ENCODE measurements at places on chromosomes 1 and 21.

DNA sequence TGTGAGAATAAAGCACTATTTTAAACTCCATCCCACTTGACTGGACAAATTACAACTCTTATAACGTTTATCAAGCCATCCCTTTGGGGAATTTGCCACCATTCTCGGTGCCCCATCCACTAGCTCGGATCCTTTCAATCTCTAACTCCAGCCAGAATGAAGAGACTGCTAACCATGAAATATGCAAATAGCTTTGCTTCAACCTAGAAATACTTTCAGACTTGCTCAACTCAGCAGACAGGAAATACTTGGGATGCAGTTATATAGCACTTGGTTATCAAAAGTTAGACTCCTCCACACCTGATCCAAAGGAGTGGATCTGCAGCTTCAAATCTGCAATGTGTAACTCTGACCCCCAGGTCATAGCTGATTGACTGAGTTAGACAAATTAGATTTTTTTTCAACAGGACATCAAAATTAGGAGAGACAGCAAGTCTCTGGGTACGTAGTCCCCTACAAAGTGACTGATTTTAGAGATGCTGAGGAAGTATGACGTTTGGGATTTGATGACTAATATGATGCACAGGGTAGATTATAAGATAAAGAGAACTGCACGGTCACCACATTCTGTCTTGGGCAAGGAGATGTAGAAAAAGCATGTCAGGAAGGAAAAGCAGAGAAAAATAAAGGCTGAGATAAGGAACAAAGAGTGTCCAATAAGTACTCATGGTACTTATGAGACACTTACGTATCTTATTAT is 496.0 kb downstream of the AGBL4 start:
- DNase-seq: no peak

- no peak for DNase-seq
These were observed 1.7 kb downstream of the PTPRU start for GRCh38 chr1:29237852-29238619.

DNA sequence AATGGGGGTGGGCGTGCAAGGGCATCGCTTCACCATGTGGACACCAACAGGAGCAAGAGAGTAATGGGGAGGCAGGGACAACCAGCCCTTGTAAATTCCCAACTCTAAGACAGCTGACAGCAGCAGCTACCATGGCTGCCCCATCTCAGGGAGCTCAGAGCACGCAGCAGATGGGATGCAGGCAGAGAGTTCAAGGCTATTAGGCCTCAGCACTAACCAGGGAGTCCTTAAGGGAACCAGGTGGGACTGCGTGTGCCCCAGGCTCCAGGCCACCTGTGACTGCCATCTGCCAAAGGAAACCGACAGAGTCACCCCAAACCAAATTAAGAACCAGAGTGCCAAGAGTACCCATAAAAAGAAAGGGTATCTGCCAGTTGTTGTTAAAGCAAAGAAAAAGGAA is 33.7 kb upstream of the PRDM2 start:
- DNase-seq: no peak

DNA sequence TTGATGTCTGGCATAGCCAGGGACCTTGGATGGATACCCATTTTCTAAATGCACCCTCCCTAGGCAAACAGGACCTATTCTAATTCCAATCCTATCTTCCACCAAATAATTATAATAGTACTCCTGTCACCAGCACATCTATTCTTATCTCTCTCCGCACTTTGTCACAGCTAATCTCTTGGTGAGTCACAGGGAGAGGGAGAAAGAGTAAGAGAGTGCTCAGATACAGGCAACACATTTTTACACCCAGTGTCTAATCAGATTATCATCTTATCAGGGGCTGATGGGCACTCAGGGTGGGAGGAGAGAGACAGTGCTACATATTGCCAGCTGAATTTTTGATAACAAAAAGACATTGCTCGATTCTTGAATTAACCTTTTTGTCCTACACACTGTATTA is 275.0 kb upstream of the BEND5 start:
- DNase-seq: no peak

- peak; percentile 39 for DNase-seq
These were observed 586 bp upstream of the AGPAT3 start for GRCh38 chr21:43864313-43864961.

DNA sequence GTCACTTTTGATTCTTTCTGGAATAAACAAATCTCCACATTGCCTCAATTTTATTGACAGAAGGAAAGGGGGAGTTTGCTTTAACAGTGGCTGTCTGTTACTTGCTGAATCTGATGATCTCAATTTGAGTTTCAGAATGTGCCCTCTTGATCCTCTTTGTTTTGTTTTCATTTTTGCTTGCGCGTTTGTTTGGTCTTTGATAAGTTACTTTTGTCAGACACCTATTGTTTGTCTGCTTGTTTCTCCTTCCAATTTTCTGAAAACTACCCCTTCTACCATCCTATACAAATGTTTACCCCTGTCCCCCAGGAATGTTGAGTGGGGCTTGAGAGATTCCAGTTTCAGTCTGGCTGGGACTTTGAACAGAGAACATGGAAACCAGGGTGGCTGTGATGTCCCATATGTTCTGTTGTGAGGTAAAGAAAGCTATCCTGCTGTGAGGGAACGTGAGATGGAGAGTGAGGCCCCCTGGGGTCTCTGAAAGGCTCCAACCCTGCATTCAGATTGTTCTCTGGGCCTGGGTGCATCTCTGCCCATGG is 11.8 kb upstream of the XCL2 start:
- no peak for DNase-seq

DNA sequence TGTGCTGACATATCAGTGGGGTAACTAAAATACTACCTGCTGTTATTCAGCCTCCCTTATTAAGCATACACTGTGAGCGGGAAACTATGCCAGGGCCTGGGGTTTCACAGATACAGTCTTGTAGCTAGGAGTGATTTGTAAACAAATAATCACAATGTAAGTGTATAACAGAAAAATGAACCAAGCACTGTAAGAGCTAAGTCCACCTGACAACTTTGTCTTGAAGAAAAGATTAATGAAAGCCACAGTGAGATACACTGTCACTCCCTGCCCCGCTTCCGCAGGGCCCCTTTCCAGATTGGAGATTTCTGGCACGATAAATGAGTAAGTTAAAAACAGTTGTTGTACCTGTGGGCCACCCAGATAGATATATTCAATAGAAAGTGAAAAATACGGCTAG is 4.8 kb downstream of the RCAN3 start:
- no peak for DNase-seq

DNA sequence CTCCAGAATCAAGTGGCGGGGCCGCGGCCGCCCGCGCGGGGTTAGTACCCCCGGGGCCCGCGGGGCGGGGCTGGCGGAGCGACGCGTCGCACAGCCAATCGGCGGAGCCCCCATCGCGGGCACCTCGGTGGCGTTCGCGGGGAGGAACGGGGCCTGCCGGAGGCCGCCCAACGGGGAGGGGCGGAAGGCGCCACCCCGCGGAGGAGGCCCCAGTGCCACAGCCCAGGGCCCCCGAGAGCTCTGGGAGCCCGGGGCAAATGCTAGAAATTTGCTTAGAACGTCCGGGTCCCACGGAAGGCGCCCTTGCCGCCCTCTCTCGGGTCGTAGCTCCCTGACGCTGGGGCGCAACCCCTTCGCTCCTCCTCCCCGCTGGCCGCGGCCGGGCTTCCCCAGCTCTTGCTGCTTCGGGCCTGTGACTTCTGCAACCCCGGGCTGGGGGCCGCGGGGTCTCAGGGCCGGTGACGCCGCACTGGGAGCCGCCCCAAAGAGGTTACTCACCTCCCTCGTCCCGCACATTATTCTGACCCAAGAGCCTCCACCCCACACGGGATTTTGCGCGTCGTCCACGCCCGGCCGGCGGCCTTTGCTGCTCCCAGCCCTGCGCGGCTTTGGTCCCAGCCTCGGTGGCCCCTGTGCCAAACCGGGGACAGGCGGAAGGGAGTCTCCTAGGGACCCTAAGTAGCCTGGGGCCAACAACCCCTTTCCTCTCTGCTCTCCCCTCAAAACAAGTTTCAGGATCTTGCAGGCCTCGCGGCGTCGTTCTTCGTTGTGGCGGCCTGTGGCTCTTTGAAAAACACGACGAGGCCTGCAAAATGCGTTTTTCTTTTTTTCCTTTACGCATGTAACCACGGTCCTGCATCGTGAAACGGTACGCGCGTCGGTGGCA is at the start of gene RUNX3:
RUNX3 (minus strand) TSS at position 17 of the 886 bp plus-strand sequence. CDS start 408 bp downstream, outside the sequence.
- peak; percentile 91 for DNase-seq

- DNase-seq: peak; percentile 64
These were observed 15.2 kb downstream of the POGZ start for GRCh38 chr1:151443846-151444782.

GRCh38 chr1:107263291-107263915 is 122.6 kb downstream of the NTNG1 start:
- DNase-seq: no peak

DNA sequence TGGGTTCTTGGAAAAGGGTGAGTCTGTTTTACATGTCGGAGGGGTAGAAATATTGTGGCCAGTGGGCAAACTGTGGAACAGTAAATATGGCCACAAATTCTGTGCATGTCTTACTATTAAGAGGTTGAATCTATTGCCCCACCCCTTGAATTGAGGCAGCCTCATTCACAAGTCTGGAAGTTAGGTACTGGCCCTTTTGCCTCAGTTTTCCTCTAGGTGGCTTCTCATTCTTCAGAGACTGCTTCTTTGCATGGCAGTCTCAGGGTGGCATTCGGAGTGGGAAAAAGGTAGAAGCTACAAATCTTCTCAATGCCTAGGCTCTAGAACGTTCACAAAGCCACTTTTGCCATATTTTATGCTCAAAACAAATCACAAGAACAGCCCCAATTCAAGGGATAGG is 57.2 kb downstream of the SLC9C2 start:
- DNase-seq: no peak

DNA sequence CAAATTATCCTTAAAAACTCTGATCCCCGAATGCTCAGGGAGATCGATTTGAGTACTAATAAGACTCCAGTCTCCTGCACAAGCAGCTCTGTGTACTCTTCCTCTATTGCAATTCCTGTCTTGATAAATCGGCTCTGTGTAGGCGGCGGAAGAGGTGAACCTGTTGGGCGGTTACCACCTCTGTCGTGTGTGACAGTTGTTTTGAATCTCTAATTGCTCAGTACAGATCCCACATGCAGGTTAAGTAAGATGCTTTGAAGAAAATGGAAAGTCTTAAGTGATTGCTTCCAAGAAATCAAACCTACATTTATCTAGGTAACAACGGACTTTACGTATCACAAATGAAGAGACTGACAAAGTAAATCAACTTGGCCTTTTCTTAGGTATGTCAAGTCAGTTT is 35.5 kb downstream of the COA6 start:
- peak; percentile 51 for DNase-seq

DNA sequence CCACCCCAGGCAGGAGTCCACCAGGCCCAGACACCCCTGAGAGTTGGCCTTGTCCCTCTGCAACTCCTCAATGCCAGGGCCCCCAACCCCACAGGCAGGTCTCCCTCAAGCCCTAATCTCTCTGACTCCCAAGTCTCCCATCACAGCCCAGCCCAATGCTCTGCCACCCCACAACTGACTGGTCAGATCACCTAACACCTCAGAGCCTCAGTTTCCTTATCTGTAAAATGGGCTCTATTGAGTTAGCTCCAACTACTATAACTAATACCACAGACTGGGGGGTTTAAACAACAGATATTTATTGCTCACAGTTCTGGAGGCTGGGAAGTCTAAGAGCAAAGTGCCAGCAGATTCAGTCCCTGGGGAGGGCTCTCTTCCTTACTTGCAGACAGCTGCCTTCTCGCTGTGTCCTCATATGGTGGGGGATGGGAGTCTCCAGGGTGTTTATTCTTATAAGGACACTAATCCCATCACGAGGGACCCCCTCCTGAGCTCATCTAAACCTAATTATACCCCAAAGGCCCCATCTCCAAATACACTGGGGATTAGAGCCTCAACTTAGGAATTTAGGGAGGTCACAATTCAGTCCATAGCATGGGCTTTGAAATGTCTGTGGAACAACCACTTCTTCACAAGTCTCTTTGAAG is 34.9 kb upstream of the ZC3H12A start:
- DNase-seq: no peak

DNA sequence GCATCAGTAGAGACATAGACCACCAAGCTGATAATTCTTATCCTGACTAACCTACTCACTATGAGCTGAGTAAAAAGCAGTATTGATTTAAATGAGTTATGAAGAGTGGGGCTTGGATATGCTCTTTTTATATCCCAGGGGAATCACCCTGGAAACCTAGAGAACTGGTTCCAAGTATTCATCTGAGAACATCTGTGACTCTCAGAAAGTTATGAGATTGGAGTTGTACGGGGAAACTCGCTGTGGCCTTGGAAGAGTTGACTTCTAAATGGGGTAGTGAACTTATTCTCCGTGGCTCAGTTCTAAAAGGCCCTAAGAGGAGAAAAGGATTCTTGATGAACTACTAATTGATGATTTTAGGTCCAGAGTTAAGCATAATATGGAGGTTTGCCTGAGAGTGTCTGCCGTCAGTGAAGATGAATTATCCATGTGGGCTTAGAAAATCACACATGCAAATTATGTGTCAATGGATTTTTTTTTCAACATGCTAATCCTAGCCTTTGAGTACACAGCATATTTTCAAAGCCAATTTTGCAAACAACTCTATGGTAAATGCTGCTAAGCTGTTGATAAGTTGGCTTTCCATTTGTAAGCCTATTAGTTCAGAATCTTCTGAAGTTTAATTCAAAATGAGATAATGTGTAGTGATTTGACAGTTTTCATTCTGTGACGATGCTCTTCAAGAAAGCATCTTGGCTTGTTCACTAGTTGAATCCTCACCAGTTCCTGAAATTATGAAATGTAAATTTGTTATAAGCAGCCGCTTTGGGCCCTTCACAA is 122.7 kb downstream of the FGGY start:
- DNase-seq: no peak

- no peak for DNase-seq
These were observed 327.8 kb upstream of the USP24 start for GRCh38 chr1:55542901-55543504.

DNA sequence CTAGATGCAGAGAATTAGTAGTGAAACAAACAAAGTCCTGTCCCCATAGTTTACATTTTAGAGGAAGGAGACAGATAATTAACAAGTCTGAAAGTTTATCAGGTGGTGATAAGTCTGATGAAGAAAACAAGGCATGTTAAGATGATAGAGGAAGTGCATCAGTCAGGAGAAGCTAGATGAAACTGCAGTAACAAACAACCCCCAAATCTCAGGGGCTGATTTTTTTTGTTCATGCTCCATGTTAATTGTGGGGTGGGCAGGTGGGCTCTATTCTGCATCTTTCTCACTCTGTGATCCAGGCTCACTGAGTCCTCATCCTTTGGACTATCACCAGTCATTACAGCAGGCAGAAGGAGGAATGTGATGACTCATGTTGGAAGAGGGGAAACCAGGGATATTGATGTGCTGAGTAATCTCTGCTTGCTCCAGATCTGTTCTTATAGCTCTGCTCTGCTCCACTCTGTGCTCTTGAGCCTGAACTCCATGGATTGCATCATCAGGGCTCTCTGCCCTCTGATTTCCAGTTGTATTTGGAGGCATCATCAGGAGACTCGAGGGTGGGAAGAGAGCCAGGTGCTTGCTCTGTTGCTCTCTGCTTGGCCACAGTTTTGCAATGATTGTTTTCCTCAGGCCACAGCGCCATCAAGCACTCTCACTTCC is 166.9 kb downstream of the IER5 start:
- no peak for DNase-seq

DNA sequence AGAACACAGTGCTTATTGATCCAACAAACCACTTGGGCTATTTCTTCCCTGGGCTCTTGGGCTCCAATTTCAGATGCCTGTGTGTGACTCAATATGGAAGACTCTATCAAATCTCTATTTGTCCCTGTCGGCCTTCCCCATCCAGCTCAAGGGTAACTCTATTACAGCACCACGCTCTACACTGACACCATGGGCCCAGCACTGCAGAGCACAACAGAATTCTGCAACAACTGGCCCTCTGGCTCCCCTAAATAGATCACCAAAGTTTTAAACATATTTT is 51.7 kb downstream of the CAPZB start:
- no peak for DNase-seq

Measured in stimulated activated CD4-positive, alpha-beta T cell treated with anti-CD3 and anti-CD28 coated beads, Interleukin-4, amount 100 ng/mL, for 4 hours (primary cell).